ENCODE measurements at places on chromosomes 2 and 18.

DNA sequence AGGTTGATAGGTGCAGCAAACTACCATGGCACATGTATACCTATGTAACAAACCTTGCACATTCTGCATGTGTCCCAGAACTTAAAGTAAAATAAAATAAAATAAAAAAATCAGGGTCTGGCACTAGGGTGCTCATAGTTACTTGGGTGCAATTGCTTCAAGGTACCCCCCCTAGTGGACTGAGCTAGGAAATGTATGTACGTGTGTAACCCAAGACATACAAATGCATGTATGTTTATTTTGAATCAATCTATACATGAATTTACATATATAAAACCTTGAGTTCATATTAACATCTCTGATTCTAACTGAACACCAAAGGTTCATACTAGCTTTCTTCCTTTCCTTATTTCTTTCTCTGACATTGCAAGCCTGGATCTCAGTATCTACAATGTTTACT is 51.5 kb downstream of the USP37 start:
- no peak for DNase-seq

GRCh38 chr2:193348055-193348454 is 1153.3 kb upstream of the TMEFF2 start:
- DNase-seq, result no peak

GRCh38 chr2:164917296-164917903 is 37.9 kb downstream of the SLC38A11 start:
- DNase-seq, result no peak

DNA sequence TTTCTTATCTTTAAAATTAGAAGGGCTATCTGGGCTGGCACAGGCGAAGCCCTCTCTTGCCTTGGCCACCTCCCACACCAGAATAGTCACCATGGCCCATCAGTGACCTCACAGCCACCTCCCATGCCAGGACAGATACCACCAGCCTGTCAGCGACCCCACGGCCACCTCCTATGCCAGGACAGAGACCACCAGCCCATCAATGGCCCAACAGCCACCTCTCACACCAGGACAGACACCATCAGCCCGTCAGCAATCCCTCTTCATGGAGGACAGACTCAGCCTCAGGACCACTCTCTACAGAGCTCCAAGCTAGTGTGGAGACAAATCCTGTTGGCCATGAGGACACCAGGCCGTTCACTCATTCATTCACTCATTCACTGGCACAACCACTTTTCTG is 74.6 kb downstream of the ASB1 start:
- no peak for DNase-seq

- DNase-seq, result no peak
Observed at GRCh38 chr2:36438449-36438977, 82.9 kb downstream of the CRIM1 start.

GRCh38 chr2:231297108-231297908 is 98.2 kb upstream of the B3GNT7 start:
- no peak for DNase-seq

DNA sequence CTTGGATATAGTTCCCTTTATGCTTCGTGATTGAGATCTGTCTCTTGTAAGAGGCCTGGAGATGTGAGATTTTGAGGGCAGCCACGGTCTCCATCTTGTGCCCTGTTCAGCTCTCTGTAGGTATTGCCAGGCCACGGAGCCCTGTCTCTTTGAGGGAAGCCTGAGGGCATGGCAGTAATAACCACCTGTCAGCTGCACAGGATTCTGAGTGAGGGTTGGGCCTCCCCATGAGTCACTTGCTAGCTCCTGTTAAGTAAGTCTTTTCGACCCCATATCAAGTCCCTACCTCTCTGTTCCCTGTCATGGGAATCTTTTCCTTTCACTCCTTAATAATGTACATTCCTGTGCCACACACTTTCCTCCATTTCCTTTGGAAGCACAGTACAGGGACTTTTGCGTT is 20.4 kb downstream of the LYPD6B start:
- no peak for DNase-seq

- no peak for DNase-seq
Observed at GRCh38 chr2:9758741-9759140, 84.5 kb upstream of the TAF1B start.
